RPMI7951 (cell line): ENCODE measurements at places on chromosomes 6 and 20.

- no peak for DNase-seq
Measured at GRCh38 chr6:8627085-8627861, 191.9 kb upstream of the SLC35B3 start.

DNA sequence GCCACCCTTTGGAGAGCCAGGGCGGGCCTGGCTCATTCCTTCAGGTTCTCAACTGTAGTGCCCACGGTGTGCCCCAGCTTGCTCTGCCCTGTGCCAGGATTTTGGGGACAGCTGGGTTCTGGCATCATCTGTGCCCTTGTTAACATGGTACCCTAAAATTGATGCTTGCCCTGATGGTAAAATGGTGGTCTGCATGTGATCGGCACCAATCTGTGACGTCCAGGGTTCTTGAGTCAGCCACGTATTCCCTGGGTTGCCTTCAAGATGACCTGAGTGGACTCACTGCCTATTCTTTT, 31.2 kb upstream of the APCDD1L start:
- no peak for DNase-seq

DNA sequence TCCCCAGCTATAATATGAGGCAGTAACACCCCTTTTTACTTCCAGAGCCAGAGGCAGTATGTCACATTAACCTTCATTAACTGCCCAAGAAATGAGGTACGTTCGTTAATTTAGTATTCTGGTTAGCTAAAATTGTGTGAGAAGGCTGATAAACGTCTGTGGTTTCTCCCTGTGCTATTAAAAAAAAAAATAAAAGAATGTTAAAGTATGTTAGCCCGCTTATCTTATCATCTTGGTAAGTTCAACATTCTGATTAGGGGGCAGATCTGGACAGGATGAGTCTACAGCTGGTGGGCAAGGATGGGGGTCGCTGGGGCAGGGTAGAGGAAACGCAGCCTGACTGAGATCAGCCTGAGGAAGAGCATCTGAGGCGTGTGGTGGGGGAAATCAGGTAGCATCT, 154.0 kb downstream of the PRL start:
- no peak for DNase-seq

DNA sequence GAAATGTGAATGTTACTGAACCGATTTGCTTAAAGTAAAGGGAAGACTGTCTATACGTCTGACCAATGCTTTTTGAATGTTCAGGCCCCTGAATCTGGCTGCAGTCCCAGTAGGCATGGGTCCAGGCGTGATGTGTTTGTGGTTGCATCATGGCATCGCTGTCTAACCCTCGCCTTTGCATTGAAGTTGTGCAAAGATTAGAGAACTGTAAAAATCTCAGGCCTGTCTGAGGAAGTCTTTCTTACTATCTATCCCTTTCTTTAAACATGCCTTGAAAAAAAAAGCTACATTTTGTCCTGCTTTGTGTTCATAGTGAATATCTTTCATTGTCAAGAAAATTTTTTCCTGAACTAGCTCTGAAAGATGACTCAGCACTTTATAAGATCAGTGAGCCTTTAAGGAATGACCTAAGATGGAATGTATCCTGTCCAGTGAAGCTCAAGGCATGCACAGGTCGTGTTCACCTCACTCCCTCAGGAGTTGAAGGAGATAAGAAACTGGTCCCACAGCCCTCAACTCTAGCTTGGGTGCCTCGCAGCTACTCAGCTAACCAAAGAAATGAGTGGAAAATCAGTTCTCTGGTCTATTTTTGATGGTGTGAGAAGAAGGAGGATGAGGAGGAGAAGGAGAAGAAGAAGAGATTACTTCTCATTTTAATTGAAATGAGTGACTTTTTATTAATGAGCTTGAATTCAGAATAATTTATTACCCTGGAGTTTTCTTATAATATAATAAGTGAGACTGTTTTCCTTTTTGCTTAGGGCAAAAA, 48.6 kb downstream of the TPD52L1 start:
- DNase-seq = peak; percentile 86

- DNase-seq = peak; percentile 13
Measured at GRCh38 chr6:140602431-140603248, 1228.2 kb upstream of the CITED2 start.

GRCh38 chr6:146149770-146150169, 120.9 kb downstream of the GRM1 start:
- no peak for DNase-seq

- no peak for DNase-seq
Measured at GRCh38 chr6:139544701-139545057, 170.2 kb upstream of the CITED2 start.

GRCh38 chr6:126753606-126754005, 364.9 kb upstream of the RSPO3 start:
- DNase-seq = no peak

DNA sequence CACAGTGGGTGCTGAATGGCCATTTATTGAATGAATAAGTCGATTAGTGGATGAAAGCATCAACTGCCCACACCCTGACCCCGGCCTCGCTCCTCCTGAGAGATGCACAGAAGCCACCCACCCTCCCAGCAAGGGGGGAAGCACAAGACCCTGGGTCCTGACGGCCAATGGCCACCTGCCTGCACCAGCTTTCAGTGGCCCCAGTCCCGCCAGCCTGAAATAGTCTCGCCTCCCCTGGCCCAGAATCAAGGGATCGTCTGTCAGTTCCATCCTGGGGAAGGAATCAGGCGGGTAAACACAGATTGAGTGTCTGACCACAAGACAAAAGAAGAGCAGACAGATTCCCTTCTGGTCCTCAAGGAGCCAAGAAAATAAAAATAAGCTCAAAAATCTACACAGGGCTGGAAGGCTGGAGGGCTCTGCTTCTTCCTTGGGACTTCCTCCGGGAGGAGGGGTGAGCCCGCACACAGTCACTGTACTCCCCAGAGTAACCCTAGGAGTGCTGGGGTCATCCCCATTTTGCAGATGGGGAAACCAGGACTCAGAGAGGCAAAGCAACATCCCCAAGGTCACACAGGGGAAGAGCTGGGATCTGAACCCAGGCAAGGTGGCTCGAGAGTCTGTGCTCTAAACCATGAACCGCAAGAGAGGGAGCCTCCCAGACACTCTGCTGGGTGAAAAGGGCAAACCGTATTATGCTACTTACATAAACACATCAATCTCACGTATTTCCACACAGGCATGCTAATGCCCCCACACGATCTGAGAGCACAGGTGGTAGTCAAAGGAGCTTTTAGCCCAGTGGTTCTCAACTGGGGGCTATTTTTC, 7.8 kb downstream of the PREX1 start:
- DNase-seq = no peak
